NCI-H226 (cell line): ENCODE measurements at places on chromosomes 12 and 14.

DNA sequence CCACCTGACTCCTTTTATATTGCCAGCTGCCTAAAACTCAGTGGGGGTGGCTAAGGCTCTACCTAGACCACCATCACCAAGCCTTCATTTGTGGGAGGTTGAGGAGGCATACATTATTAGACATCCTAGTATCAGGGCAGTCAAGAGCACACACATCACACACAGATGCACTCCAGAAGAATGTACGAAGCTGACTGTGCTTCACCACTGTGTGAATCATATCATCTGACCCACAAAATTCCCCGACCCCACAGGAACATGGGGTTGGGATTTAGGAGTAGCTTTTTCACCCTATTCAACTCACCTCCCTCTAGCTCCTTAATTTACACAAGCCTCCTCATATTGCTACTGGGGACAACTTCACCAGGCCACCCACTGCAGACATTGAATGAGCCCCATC lies 64.8 kb upstream of the BDKRB2 start:
- DNase-seq = peak; percentile 6

DNA sequence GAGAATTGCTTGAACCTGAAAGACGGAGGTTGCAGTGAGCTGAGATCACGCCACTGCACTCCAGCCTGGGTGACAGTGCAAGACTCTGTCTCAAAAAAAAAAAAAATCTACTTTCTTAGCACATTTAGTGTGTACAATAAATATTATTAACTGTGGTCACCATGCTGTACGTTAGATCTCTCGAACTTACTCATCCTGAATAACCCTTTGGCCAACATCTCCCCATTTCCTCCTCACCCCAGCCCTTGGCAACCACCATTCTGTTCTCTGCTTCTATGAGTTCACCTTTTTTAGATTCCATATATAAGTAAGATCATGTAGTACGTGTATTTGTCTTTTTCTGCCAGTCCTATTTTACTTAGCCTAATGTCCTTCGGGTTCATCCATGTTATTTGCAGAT lies 13.4 kb downstream of the FUT8 start:
- no peak for DNase-seq

- DNase-seq = no peak
Measured at GRCh38 chr14:24422694-24423601, 6.5 kb downstream of the CBLN3 start.

DNA sequence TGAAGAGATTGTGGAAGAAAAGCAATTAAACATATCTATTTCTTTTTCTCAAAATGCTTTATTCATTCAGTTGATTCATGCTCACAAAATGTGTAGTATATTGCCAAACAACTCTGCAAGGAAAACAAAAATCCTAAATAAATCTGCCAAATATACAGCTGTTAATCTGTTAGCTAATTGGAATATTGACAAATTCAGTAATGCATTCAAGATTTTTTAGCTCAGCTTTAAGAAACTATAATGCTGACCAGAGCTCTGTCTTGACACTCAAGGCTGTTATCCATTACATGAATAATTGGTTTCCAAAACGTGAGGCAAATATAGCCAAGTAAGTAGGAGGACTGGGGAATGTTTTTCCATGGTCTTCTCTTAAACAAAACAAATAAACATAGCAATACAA lies 146.8 kb downstream of the TMTC2 start:
- DNase-seq = no peak

DNA sequence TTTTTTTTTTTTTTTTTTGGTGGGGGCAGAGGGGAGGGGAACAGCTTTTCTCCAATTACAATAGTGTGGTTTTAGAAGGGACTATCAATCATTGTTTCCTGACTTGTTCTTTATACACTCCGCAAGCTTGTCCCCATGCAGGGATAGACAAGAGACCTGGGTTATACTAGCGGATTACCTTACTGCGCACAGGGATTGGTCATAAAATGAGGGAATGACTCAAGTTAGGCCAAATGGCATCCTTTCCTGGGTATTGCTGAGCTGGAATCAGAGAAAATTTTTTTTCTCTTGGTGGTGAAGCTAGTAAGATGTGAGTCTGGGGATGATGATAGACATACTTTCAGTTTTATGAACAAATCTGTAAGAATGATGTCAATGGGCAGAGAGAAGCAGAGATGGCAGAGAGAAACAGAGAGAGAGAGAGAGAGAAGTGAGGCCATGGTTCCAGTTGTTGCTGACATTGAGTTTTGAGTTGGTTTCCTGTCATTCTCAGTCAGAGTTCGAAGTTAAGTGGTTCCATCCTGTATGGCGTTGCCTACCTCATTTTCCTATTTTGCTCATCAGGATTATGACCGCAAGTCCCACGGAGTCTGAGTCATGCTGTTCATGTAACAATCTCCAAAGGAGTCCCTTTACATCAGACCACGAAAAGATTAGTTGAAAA lies 59.1 kb upstream of the OTOGL start:
- no peak for DNase-seq

DNA sequence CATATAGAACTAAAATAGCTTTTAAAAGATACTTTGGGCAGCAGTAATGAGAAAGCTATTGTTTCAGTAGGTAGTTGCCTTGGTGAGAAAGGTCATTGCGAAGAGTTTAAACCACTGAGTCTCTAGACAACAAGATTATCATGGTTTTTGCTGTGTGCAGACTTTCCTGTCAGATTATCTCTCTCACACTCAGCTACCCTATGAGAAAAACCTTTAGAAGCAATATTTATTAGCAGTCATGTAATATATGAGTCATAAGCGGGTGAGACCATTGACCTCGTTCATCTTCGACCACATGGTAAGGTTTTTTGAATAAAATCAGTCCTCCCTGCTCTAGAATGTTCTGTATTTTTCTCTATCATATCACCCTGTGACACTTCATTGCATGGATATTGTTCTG lies 59.9 kb downstream of the GPR65 start:
- no peak for DNase-seq

DNA sequence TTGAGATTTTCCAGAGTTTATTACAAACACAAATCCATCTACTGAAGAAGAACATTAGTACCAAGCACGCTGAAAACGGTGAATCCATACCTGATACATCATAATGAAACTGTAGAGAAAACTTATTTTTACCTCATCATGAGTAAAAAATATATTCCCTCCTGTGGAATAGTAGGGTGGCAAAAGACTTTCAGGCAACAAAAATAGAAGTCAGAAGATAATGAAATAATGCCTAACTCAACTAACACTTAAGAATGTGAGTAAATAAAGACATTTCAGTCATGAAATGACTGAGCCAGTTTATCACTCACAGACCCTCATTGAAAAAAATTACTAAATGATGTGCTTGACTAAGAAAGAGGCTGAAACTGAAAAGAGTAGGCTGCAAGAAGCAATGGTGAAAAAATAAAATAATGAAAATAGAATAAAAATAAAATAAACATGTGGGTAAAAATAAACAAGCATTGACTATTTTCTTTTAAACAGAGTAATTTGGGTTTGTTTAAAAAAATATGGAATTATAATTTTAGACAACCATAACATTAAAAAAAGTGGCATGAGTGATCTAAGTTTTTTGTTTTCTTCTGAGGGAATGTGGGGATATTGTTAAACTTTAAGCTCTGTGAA lies 148.6 kb downstream of the ASCL1 start:
- no peak for DNase-seq

DNA sequence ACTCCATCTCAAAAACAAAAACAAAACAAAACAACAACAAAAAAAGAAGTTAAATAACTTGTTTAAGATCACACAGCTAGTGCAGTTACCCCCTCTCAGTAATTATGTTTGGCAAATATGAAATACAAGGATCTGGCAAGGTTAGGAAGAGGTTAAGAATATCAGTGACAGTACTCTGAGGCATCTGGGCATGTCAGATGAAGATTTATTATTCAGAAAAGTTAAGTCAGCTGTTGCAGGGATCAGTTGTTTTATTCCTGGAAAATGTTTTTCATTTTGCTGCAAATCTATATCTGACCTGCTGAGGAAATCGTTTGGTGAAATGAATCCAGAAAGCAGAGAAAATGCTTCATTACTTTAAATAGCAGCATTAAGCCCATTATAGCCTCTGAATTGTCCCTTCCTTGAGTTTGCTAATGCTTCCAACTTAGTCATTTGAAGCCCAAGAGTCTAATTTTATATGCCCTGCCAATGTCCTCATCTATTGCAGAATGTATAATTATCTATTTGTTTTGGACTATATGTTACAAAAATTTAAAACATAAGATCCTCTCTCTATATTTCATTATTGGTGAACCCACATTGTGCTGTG lies 8.1 kb downstream of the GPX2 start:
- DNase-seq = no peak

GRCh38 chr12:66916189-66916588 lies 237.3 kb upstream of the GRIP1 start:
- DNase-seq = peak; percentile 22
